ENCODE measurements at places on chromosomes 2 and 18.
A peak's percentile ranks its signal among the peaks of the same experiment; 100 is the strongest.

- DNase-seq = no peak
Observed at GRCh38 chr18:6561420-6561861, 146.7 kb upstream of the L3MBTL4 start.

- no peak for DNase-seq
Observed at GRCh38 chr2:78304678-78305077, 720.8 kb upstream of the REG3G start.

GRCh38 chr18:57743008-57743407, 60.1 kb downstream of the ATP8B1 start:
- no peak for DNase-seq

DNA sequence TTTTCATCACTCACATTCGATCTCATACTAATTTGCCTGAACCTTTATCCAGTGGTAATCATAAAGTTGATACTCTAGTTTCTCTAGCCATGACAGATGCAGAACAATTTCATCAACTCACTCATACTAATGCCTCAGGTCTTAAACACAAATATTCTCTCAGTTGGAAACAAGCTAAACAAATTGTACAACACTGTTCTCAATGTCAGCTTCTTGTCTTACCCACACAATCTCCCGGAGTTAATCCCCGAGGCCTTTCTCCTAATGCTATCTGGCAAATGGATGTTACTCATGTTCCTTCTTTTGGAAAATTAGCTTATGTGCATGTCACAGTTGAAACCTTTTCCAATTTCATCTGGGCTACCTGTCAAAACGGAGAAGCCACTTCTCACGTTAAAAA, 11.5 kb upstream of the CNOT11 start:
- DNase-seq = no peak

DNA sequence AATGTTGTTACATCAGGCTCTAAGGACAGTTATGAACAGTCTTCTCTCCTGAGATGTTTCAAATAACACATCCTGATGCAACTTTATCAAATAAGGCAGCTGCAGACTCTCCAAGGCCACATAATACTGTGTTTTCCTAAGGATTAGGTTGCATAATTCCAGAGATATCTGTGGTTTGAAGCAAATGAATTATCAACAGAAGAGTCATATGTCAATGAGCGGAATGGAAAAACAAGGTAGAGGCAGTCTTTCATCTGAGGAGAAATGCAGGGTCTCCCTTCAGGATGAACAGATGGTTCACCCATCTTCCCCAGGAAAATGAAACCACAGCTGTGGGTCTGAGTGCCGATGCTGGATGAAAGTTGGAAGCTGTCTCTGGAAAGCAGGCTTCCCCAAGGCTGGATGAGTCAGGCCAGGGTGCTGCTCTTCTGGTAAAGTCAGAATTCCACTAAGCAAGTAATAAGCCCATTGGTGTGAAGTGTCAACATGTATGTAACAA, 22.2 kb downstream of the LYG1 start:
- DNase-seq = no peak

- no peak for DNase-seq
Observed at GRCh38 chr2:58732999-58733398, 491.9 kb upstream of the FANCL start.

- DNase-seq = no peak
Observed at GRCh38 chr18:78721981-78722380, 257.6 kb upstream of the SALL3 start.

- DNase-seq = no peak
Observed at GRCh38 chr2:127007652-127008051, 99.3 kb downstream of the BIN1 start.

GRCh38 chr18:74714791-74715190, 117.1 kb downstream of the ZNF407 start:
- no peak for DNase-seq

GRCh38 chr2:190529486-190530247, 4.9 kb downstream of the NEMP2 start:
- no peak for DNase-seq

- no peak for DNase-seq
Observed at GRCh38 chr2:183172220-183172887, 48.1 kb downstream of the NUP35 start.

DNA sequence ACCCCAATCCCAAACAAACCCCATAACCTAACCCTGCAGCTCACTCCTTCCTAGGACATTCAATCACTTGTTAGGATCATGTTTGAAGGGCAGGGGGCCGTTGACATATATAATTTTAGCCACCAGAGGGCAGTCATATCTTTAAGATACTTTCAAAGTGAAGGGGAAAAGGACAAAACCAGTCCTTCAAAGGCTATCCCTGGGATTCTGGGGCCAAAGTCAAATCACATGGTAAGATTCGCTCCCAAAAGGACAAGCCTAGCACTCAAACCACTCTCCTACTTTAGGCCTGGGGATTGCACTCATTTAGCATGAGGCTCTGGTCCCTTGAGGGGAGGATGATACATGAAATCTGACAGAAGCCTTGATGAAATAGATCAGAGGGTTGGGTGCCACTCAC, 44.6 kb downstream of the HAUS1 start:
- DNase-seq = peak; percentile 69

DNA sequence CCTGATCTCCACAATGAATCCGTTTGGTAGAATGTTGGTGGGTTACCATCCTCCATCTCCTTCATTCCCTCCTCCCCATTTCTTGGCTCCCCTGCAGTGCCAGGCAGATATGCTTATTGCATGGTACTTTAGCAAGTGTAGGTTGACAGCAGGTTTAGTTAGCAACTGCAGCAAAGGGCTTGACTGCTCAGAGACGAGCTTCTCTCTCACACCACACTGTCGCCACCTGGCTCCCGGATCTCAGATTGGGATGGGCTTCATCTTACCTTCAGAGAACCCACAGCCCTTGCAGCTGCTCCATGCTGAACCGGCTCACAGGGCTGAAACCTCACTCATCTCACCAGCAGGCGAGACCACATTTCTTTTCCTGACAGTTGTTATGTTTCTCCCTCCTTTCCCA, 88.8 kb downstream of the VWA3B start:
- DNase-seq = no peak

DNA sequence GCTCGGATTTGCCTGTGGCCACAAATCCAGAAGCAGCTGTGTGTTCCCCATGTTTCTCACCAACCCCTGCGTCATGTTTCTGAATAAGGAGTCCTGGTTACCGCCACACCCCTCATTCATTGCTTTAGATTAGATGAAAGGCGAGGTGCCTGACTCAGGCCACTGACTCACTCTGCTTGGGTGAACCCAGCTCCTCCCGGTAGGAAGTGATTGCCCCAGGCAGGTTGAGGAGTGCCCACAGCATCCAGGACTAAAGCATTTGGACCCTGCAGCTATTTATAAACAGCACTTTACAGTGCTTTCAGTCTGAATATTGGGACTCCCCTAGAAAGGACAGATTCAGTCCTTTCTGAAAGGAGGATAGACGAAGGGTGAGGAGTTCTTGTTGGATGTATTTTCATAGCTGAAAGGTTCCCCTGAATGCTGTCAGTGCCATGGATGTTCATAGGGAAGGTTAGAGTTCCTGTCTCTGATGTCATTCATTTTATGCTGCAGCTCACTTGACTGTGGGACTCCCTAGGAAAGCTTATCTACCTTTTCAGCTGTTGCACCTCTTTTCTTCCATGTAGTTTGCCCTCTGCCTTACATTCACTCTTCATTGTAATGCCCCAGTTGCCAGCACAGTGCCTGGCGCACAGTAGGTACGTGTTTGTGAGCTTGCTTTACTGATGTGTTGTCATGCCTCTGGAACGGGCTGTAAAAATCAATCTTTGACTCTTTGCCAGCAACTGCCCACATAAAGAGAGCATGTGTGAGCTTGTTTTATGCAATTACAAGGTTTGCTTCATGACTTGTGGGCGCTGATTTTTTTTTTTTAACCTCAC, 14.9 kb downstream of the ITGA6 start:
- DNase-seq = no peak

GRCh38 chr18:79637921-79638909, 41.4 kb upstream of the CTDP1 start:
- peak; percentile 30 for DNase-seq

DNA sequence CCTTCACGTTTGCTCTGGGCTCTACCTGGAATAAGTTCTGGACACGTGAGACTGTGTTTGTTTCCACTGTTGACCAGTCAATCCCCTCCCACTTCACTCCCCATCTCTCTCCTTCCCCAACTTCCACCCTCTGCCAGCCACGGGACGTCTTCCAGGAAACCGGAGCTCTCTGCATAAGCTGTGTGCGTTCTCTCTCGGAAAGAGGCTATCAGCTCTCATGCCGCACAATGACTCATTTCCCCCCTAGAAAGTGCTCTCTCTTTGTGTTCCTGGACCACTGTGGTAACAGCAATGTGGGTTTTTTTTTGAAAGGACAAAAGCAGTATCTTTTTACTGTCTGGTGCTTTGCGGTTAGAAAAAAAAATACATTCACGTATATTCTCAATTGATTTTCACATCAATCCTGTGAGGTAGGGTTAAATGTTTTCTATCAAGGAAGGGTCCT, 10.2 kb downstream of the PROKR1 start:
- DNase-seq = peak; percentile 85

GRCh38 chr18:56986829-56987228, 160.1 kb upstream of the BOD1L2 start:
- DNase-seq = no peak

DNA sequence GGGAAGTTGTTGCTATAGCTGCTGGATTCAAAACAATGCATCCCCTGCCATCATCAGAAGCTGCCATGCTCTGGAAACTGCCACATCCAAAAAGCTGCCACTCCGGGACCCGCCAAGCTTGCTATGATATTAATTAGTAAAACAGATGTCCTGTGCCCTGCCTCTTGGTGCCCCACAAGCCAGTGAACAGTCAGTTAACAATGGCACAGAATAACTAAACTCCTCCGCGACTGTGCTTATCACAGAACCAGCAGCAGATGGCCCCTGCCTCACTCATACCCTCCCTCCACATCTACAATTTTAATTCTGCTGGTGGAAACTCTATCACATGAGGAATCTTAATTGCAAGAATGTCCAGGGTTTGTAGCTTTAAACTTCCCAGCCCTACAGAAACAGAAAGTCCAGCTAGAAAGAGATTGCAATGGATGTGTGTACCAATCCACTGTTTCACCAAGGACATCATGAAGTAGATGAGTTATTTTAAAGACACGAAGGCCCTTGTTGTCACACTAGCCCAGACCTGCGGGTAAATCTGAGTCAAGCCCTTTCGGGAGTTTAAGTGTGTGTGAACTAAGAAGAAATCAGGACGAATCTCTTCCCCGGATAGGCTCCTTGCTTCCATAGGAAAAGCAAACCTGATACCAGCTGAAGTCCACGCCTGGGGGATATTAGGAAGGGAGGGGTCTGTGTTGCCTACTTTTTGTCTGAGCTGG, 7.4 kb upstream of the ACYP2 start:
- no peak for DNase-seq

- peak; percentile 82 for DNase-seq
Observed at GRCh38 chr2:84970868-84971509, at the start of gene KCMF1. Gene KCMF1, plus strand, starts transcription at chr2:84971161. Its CDS starts 291 bp downstream, at chr2:84971452.

GRCh38 chr2:127573298-127573697, 37.8 kb downstream of the MYO7B start:
- no peak for DNase-seq

GRCh38 chr2:63875131-63875527, 33.4 kb downstream of the UGP2 start:
- no peak for DNase-seq

GRCh38 chr2:177763531-177764265, 308.9 kb downstream of the PDE11A start:
- peak; percentile 86 for DNase-seq

DNA sequence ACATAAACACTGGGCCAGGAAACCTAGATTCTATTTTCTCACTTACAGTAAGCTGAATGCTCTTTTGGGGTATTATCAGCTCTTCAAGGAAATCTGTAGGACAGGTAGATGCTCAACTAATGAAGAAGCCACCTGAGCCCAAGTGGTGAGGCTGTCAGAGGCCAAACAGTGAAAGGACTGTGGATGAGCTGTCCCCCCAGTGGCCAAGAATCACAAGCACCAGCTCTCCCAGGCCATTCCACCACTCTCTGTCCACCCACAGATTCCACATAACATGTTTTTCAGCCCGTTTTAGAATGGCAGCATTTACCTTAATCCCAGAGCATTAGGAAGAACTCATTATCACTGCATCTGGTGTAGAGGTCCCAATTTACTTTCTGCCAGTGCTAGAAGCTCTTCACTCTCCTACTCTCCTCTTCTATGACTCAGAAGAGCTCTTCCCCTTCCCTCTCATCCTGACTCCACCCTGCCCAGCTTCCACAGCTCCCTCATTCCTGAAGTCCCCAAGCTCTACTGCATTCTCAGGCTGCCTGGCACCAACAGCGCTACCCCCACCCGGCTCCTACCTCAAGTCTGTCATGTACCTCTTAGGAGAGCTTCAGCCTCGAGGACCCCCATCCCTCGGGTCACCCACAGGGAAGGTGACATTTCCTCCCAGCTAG, 43.8 kb upstream of the GORASP2 start:
- no peak for DNase-seq

DNA sequence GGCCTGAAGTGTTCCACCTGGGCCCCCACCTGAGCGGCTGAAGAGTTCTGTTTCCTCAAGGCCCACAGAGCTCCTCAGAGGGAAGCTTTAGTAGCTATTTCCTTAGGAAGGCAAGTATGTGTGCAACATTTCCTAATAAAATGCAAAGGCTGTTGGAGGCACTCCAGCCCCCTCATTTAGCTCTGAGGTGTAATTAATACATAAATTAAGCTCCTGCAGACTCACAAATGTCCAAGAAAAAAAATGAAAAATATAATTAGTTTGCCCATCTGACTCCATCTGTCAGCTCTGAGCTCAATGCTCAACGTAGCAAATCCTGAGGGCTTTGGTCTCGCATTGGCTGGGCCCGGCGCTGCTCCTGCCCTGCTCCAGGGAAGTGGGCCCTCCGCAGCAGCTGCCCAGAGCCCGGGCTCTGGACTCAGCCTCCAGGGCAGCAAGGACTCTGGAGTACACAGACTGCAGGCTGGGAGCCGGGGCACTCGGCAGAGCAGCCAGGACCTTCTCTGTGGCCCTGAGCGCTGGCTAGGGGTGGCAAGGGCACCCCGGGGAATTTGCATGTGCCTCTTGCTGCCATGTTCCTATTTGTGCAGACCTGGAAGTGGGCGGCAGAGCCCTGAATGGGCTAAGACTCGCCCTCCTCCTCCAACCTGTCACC, 23.4 kb upstream of the C1QL2 start:
- no peak for DNase-seq

DNA sequence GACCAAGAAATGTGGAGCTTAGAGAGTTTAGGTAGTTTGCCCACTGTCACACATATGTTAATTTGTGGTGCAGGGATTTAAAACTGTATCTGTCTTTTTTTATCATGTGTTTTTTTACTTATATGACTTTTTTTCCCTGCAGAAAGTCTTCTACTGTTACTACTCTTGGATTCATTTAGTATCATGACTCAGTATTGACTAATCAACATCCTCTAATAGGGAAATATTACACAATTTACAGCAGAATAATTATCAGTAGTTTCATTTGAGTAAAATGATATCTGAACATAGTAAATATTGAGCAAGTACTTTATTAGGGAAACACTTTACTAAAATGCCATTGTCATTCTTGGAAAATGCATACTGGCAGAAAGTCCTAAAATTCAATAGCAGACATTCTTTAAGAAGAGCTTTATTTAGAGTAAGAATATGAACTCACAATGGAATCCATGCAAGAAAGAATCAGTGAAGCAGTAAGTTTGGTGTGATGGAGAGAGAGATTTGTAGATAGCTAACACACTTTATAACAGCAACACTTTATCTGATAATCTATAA, 425.9 kb upstream of the SLC8A1 start:
- no peak for DNase-seq
